ENCODE measurements at places on chromosomes 5 and 9.

GRCh38 chr5:168039039-168039438, 252.4 kb upstream of the WWC1 start:
- no peak for DNase-seq

- no peak for DNase-seq
Measured at GRCh38 chr5:160545832-160546231, 124.2 kb downstream of the PTTG1 start.

GRCh38 chr5:65750938-65751337, 28.9 kb downstream of the NLN start:
- no peak for DNase-seq

GRCh38 chr5:119079318-119079921, 8.5 kb downstream of the DMXL1 start:
- DNase-seq = no peak

- no peak for DNase-seq
Measured at GRCh38 chr9:101047848-101048397, 19.4 kb downstream of the PLPPR1 start.

GRCh38 chr9:91815896-91816295, 134.1 kb downstream of the ROR2 start:
- DNase-seq = no peak

DNA sequence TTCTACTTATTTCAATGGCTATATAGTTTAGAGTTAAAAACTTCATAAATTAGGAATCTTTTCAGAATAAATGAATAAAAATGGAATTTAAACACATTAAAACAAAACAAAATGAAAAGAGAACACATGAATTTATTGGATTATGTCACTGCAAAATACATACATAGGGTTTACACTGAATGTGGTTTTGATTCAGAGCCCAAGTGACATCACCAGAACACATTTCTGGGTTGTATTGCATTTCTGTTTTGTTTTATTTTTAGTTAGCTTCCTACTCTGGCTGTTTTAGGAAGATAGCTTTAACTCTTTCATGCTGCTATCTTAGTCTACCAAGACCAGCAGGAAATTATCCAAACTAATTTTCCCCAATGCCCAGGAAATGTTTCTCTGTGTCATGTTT, 1935.0 kb downstream of the EFNA5 start:
- no peak for DNase-seq

- no peak for DNase-seq
Measured at GRCh38 chr5:169131616-169132301, 169.2 kb downstream of the SLIT3 start.

GRCh38 chr5:10699987-10700386, 61.0 kb downstream of the DAP start:
- DNase-seq = no peak

- no peak for DNase-seq
Measured at GRCh38 chr9:119167876-119168275, 201.4 kb downstream of the BRINP1 start.

GRCh38 chr5:410911-411517, 32.0 kb upstream of the EXOC3 start:
- no peak for DNase-seq

GRCh38 chr9:2413160-2413805, 208.3 kb upstream of the VLDLR start:
- no peak for DNase-seq

GRCh38 chr9:128895556-128895955, 13.6 kb downstream of the LRRC8A start:
- DNase-seq = no peak

- DNase-seq = no peak
Measured at GRCh38 chr5:173513521-173513991, 102.9 kb downstream of the BOD1 start.

GRCh38 chr9:104836235-104836634, 72.3 kb downstream of the NIPSNAP3B start:
- DNase-seq = no peak

DNA sequence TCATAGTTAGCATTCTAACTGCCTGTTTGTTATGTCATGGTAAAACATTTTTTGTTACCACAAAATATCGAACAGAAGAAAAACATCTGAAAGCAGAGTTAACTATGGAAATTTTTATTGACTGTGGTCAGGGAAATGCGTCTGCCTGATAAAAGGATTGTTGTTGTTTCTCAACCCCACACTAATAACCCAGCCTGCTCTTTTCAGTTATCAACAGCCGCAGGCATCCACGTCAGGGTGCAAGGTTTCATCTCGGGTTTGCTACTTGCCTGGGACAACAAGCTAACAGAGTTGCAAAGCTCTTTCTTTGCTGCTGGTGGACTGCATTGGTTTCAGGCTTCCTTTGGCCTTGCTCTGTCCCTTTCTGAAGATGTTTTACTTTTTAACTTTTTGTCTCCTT, 969.2 kb downstream of the CDH18 start:
- no peak for DNase-seq

- DNase-seq = no peak
Measured at GRCh38 chr9:20367855-20368254, 254.4 kb downstream of the MLLT3 start.

DNA sequence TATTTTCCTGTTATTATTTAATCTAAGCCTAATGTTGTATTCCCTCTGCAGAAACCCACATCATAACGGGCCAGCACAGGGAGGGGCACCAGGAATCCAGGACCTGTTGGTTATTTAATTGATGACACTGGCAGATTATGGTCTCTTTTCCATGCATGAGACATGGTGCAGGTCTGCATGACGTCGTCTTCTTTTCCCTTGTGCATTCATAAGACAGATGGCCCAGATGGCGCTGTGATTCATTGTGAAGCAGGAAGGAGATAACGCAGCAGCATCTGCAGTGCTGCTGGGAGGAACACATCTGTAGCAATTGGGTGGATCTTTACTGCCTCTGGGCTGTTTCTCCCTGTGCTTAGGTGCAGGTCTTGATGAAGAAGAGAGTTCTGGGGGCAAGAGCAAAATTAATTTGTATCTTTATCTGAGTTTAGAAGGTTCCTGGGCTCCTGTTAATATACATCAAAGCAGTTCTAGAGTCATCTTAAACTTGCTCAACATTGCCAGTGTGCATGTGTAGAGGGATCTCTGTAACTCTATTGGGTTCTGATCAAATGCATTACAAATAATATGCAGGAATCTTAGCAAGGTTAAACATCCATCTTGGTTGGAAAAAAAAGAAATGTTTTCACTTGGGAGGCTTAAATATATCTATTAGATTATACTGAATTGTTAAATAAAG, 176.1 kb downstream of the PCSK1 start:
- no peak for DNase-seq

- no peak for DNase-seq
Measured at GRCh38 chr9:100581661-100582060, 3.8 kb downstream of the CAVIN4 start.

DNA sequence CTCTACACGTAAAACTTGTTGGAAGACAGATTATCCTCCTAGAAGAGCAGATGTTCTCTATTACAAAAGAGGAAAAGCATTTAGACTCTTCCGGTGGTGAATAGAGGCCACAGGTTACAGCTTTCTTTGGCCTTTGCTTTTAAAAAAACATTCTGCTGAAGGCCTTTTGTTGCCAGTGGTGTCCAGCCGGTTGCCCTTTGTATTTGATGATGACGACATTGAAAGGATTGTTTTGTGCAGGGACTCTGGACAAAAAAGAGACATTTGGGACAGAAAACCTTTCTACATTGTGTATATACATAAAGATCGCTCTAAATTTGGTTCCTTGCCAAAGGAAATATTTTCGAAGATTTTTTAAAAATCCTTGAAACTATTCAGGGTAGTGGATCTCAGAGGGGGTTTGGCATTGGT, 180.3 kb downstream of the C9orf152 start:
- DNase-seq = no peak

DNA sequence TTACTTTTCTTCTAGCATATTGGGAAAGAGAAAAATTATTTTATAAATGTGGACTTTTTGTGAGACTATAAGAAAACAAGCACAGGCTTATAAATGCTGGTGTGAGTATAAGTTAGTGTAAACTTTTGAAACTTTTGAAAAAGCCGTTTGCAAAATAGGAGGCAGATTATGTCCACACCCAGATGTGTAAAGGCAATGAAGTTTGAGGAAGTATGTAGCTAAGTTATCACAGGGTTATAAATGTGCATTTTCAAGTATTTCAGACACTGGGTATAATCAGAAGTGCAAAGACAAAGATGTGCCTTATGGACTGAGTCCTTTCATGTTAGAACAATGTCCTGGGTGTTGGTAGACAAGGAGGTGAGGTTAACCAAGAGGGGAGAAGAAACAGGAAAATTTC, 85.5 kb downstream of the ANXA1 start:
- no peak for DNase-seq

- no peak for DNase-seq
Measured at GRCh38 chr9:134177186-134177585, 12.8 kb upstream of the RNU6ATAC start.

- DNase-seq = no peak
Measured at GRCh38 chr5:116438979-116439554, 135.6 kb downstream of the SEMA6A start.

GRCh38 chr5:10328323-10328722, 20.6 kb upstream of the CMBL start:
- DNase-seq = no peak

- no peak for DNase-seq
Measured at GRCh38 chr9:112120439-112120925, 54.6 kb downstream of the SUSD1 start.

GRCh38 chr9:79719021-79719420, 147.3 kb downstream of the TLE4 start:
- DNase-seq = no peak

DNA sequence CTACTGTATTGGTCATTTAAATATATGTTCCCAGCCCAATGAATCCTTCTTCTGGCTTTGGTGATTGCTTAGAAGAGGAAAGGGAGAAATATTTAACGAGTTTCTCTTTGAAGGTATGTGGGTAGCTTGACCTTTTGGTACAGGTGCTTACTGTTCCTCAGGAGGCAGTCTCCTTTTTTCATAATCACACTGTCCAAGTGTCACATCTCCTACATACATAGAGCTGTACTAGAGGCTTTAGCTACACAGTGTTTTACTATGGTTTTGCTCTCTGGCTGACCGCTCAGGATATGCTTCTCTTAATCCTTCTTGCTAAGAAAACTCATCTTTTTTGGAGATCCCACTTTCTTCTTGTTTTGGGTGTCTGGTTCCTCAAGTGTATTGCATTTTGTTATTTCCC, 6.9 kb downstream of the ERBIN start:
- DNase-seq = no peak

- DNase-seq = no peak
Measured at GRCh38 chr9:92719028-92719647, 45.5 kb downstream of the BICD2 start.

GRCh38 chr5:80125962-80126480, 90.9 kb downstream of the THBS4 start:
- DNase-seq = no peak

- no peak for DNase-seq
Measured at GRCh38 chr5:149200355-149200754, 59.1 kb downstream of the ABLIM3 start.

DNA sequence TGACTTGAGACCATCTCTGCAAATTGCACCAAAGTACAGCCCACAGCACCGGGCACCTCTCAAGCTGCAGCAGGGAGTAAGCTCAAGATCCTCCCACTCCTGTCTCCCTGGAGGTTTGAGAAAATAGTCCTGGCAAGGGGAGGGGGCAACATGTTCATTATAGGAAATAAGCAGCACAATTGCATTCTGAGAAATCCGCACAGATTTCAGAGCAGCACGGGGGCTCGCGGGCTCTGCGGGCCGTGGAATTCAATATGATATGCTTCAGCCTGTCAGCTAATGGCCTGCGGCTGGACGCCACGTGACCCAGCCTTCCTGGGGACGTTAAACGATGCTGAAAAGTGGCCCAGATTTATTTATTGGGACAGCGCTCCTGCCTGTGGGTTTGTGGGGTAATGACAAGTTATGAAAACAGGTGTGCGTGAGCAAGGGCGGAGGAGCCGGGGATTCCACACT, 156.4 kb downstream of the DAB2IP start:
- DNase-seq = no peak

DNA sequence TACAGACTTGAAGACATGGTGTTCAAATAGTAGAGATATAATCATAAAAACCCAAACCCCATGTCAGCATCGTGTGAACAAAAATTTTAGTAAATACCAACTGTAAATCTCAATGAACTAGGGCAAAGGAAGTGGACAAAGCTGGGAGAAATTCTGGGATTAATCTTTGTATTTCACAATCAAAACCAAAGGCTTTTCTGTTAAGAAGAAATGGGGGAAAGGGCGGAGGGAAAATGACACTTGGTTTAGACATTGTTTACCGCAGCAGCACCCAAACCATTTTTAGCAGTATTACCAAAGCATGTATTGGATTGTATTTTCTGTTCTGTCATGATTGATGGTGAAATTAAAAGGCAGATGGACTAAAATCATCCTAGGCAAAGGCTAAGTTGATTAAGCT, 134.2 kb upstream of the PRSS3 start:
- DNase-seq = no peak

DNA sequence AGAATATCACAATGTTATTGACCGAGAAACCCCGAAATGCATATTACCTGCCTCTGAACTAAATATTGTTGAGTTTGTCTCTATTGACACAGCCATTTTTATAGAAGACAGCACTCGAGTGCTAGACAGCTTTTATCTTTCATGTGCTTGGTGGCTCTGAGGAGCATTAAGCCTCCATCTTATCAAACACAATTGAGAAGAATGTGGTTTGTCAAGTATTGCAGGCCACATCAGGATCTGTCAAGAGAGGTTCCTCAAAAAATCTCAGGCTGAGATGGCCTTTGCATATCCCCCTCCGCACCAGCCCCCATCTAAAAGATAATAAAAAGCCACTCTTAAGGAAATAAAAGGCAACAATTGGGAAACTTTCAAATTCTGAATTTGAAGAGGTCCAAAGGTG, 284.8 kb downstream of the DENND1A start:
- no peak for DNase-seq

DNA sequence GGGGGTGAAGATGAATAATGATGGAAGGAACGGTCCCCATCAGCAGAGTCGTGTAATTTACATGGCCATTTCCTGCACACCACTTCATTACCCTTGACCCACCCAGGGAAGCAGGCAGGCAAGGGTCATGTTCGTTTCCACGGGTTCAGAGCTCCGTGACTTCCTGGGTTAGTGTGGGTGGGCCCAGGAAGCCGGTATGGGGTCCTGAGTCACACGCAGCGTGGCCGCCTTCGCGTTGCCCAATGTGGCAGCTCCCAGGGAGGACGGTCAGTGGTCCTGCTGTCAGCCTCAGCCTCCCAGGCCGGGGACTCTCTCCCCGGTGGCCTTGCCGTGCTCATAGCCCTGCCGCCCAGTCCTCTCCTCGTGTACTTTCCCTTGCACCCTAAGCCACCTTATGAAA, 5.1 kb upstream of the TERT start:
- DNase-seq = no peak
